Tibial nerve (tissue), 4 donors: ENCODE measurements at places on chromosomes 11 and 22. TPM values are rescaled to one million over a fixed set of nuclear protein-coding genes. Genes with fewer than 3 reads are reported as not detected.

Gene PHRF1
- 31.4 TPM for total RNA-seq

DNA sequence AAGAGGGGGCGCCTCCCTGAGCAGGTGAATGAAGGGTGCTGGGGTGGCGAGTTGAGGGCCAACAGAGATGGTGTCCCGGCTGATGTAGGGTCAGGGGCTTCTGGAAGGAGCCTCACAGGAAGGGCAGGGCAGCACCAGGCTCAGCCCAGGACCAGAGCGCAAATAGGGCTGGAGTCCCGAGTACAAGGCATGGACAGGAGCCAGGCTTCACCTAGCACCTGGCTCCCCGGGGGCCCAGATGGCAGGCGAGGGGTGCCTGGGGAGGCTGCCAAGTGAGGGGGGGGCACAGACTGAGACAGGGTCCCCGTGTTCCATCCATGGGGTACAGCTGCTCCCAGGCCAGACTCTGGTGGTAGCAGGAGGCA is 105.8 kb downstream of the KCNQ1 start:
- no peak for DNase-seq

DNA sequence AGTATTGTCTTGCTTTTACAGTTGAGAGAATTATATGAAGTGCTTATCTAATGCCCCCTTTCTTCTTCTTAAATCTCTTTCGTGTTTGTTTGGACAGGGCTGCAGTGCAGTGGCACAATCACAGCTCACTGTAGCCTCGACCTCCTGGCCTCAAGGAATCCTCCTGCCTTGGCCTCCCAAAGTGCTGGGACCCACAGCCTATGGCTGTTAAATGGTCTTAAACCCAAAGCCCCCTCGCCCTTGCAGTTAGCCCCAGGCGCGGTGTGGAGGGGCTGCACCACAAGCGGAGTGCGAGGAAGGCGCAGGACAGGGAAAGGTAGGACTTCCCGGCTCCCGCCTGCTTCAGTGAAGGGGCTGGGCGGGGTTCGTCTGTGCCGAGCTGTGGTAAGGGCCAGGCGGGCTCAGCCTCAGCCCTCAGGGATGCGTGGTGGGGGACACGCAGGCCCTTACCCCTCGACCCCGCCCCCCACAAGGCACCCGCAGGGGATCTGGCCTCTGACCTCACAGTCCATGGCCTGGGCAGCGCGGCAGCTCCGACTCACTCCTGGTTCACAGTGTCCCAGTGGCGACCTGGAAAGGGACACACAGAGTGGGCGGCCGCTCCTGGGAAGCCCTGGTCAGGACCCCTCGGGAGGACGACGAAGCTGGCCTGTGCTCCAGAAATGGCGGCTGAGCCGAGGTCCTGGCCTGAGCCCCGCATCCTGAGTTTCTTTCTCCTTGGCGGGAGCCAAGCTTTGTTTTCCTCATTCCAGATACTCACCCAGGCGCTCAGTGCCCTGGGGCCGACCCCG is 24.5 kb downstream of the BID start:
- DNase-seq = no peak

Gene OMP
- not detected for total RNA-seq

Gene OR8G1
- not detected for total RNA-seq

- no peak for DNase-seq
These were observed 22.6 kb upstream of the OLFML1 start for GRCh38 chr11:7462706-7463105.

Gene ANO1
- total RNA-seq = 5.7 TPM

GRCh38 chr11:125335106-125335505 is 161.0 kb downstream of the FEZ1 start:
- DNase-seq = no peak

- DNase-seq = peak; percentile 19
These were observed 3.3 kb downstream of the FGF19 start for GRCh38 chr11:69700278-69701140.

DNA sequence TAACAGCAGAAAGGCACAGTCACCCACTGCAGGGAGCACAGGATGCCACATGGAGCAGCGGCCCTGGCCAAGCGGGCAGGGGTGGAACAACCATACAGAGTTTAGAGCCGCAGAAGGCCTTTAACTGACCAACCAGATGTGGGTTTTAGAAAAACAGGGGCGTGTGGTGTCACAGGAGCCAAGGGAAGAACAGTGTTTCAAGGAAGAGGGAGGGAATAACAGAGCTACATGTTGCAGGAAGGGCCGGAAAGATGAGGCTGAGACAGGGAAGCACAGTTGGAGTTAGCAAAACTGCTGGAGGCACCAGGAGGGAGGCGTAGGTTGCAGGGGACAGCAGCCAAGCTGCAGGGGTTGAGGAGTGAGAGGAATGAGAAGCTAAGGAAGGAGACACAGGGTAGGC is 7.8 kb upstream of the NAA40 start:
- no peak for DNase-seq

Gene RASL10A
- not detected for total RNA-seq

- DNase-seq = no peak
These were observed 11.6 kb downstream of the SLC3A2 start for GRCh38 chr11:62892077-62892922.

- DNase-seq = peak; percentile 10
These were observed 25.5 kb upstream of the GNB1L start for GRCh38 chr22:19879992-19880785.

DNA sequence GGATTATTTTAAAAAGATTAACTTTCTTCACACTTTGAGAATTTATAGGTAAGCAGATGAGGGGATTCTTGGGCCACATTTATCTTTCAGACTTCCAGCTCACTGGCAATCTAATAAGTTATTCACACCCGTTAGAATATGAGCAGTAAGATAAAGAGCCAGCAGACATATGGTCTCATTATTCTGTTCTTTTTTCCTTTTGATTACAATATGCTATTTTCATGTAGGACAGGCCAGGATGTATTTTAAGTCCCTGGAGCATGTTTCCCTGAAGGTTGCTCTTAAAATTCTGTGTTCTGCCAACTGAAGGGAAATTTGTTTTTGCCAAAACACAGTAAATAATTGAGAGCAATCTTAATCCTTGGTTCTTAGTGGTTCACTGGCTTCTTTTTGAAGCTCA is 22.2 kb downstream of the PDHX start:
- no peak for DNase-seq
